ENCODE measurements at places on chromosomes 6 and 20.

DNA sequence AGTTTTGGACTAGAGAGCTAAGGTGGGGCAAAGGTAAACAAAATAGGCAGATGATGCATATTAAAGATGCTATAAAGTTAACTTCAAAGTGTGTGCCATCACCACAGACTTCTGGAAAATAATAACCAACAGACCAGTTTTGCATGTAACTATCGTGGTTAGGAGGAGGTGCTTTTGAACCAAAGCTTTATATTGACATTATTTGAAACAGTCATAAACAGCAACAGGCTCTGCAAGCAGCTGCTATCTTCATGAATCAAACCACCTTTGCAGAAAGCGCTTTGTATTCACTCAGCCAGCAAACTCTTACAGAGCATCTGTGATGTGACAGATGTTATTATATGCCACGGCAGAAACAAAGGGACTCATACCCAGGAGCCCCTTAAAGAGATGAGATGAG, 81.9 kb downstream of the CRYBG1 start:
- no peak for DNase-seq

GRCh38 chr6:100257793-100258395, 206.8 kb downstream of the SIM1 start:
- peak; percentile 83 for DNase-seq

GRCh38 chr6:90227213-90227612, 69.4 kb downstream of the BACH2 start:
- no peak for DNase-seq

DNA sequence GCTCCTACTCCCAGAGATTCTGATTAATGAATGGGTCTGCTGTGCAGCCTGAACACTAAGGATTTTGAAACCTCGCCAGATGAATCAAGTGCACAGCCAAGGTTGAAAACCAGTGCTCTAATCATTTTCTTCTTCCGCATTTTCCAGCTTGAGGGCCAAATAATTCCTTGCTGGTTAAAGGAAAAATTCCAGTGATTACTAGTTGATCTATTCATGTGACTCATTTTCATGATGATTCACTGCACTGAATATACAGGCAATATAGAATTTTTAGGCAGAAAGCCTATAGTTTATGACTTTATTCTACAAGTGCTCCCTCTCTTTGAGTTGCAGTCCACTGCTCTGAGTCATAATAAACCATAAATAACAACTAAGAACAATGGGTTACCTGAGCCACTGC, 80.6 kb upstream of the PROKR2 start:
- no peak for DNase-seq

DNA sequence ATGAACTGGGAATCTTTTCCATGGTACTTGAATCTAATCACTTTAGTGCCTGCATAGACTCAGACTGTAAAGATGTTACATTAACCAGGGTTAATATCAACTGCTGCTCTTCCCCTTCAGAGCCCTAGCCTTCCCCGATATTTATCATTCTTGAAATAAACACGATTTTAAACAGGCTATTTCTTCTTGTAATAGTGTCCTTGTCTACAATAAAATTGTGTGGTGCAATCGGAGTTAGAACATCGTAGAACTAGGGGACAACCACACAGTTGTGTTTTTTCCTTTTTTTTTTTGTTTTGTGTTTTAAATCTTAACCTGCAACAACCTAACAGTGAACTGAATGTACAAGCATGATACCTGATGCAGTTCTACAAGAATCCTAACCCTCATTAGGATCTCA, 4.5 kb downstream of the GJA1 start:
- DNase-seq = no peak

- DNase-seq = no peak
Observed at GRCh38 chr6:114312931-114313330, 29.9 kb downstream of the HS3ST5 start.

GRCh38 chr6:134307870-134308269, 10.0 kb downstream of the SGK1 start:
- DNase-seq = peak; percentile 52

DNA sequence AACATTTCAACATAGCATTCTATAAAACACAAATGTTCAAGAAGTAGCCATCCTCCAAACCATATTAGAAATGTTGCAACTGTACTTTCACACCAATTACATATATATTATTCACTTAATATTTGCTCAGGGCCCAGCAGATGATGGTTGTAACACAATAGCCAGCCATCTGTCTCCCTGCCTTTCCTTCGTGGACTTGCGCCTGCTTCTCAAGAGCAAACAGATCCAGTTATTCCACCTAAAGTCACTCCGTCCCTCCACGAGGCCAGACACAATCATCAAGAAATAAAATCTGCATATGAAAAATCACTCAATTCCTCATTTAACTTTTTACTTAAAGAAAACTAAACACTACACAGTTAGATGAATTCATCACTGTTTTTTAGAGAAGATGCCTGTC, 160.4 kb downstream of the RALGAPA2 start:
- no peak for DNase-seq

GRCh38 chr6:55069132-55069781, 105.1 kb upstream of the HCRTR2 start:
- peak; percentile 53 for DNase-seq

- DNase-seq = no peak
Observed at GRCh38 chr6:169949511-169950097, 198.2 kb downstream of the ERMARD start.

DNA sequence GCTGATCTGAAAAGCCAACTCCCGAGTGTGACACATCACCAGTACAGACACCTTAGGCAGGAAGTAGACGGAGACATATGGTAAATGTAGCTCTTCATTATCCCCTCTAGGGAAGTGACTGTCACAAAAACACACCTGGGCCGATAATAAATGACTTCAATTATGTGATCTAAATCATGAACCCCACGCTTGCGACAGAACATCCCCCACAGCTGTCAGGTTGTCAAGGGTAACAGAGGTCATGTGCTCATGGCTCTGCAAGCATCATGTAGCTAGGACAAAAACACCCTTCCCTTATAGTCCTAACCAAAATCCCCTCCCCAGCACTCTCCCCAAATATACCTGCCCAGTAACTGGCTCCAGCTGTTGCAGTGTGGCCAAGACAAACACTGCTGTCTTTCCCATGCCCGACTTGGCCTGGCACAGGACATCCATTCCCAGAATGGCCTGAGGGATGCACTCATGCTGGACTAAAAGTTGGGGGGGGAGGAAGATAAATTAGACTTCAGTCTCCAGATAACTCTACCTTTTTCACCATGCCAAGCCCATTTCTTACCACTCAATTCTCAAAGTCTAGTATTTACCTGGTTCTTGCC, 2.9 kb downstream of the DDX39B start:
- DNase-seq = no peak

DNA sequence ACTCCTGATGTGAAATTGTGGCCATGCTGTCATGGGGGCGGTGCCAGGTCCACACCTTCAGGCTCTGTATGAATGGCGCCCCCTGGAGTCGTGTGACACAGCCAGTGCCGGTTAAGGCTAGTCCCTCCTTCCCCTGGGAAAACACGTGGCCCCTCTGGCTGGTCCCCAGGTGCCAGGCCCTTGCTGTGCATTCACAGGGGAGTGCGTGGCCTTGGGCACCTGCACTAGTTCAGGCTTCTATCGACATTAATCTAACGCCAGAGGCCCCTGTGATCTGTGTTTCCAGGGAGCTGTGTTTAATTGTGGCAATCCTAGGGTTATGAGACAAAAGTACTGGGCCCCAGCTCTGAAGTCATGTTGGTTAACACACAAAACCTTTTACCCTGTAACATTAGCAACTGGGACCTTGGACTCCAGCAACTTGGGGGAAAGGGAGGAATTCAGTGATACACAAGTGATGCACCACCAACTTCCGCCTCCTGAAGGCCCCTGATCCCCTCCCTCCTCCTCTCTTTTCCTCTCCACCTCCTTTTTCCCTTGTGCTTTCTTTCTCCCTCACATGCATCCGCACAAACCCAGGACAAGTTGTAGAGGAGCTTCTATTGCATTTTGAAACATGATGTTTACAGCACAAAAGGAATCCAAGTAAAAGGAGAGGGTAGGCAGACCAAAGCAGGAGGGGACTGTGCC, 74.0 kb downstream of the SSR1 start:
- DNase-seq = peak; percentile 76

DNA sequence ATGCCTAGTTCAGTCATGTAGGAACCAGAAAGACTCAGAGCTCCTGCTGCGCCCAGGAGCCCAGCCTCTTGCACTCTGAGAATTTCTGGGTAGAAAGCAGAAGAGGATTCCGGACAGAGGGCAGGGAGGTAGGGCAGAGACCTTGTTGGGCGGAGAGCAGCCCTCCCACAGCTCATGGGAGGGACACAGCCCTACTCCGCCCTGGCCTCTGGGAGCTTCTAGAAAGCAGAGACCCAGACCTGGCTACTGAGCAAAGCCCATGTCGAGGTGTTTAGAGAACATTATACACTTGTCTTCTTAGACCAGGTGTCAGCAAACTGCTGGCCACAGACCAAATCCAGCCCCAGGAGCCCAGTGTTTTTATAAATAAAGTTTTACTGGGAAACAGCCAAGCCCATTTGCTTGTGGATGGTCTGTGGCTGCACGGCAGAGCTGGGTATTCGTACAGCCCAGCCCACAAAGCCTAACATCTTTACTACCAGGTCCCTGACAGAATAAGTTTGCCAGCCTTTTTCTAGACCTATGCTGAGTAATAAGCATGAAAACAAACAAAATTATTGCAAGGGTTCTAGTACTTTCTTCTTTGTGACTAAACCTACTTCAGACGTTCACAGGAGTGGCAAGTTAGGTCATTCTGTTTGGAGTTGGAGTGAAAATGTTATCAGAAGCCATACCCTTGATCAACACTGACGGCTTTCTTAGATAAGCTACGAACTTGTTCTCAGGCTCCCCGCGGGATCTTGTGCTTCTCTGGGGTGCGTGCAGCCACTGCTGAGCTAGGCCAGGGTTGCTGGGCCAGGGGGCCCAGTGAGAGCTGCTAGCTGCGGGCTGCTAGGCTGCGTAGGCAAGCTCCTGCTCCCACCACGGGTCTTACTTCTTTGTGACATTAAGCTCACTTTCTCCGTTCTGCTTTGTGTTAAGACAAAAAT, 235.1 kb upstream of the FOXQ1 start:
- DNase-seq = no peak

- DNase-seq = no peak
Observed at GRCh38 chr20:32614303-32614702, 29.2 kb upstream of the NOL4L start.

- DNase-seq = no peak
Observed at GRCh38 chr6:36283608-36284007, 13.7 kb downstream of the PNPLA1 start.

DNA sequence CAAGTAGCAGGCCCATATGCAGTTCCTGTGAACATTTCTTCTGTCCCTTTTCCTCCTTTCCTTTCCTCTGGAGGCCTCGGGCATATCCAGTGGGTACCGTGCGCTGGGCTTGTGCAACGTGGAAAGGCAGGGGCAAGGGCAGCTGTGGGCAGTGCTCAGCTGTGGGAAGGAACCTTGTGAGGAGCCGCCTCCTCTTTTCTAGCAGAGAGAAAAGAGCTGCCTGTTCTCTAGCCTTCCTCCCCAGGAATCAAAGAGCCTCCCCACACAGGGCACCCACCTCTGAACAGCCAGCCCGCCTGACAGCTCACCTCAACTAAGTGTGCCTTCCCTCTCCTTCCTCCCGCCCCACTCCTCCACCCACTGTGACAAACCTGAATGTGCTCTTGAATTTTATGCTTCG, 143.3 kb upstream of the HDDC2 start:
- no peak for DNase-seq

DNA sequence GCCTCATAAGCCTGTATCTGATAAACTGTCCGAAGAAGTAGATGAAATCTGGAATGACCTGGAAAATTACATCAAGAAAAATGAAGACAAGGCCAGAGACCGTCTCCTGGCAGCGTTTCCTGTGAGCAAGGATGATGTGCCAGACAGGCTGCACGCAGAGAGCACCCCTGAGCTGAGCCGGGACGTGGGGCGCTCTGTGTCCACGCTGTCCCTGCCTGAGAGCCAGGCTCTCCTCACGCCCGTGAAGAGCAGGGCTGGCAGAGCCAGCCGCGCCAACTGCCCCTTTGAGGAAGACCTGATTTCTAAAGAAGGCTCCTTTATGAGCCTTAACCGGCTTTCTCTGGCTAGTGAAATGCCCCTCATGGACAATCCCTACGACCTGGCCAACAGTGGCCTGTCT, 33.9 kb upstream of the MTHFD1L start:
- DNase-seq = no peak

- no peak for DNase-seq
Observed at GRCh38 chr6:124066269-124066668, 262.6 kb downstream of the NKAIN2 start.

DNA sequence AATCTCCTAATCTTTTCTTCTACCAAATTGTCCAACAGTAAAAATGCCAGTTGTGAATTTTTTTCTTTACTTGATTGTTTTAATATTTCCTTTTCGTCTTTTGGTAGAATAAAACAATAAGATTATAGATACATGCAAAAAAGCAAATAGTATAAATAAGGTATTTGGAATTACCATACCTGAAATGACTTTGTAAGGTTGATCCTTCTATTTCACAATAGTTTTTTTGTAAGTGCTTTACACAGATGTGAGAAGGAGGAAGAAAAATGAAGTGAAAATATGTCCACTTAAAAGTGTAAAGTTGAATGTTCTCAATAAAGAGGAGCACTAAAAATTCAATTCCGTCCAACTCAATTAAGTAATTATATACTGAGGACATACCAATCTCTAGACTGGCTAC, 457.6 kb downstream of the UTRN start:
- no peak for DNase-seq

- peak; percentile 93 for DNase-seq
Observed at GRCh38 chr6:44126320-44127149, 717 bp downstream of the MRPL14 start.

GRCh38 chr6:45655745-45656476, 278.2 kb upstream of the SUPT3H start:
- peak; percentile 97 for DNase-seq

GRCh38 chr20:47792021-47792618, 6.8 kb upstream of the SULF2 start:
- DNase-seq = peak; percentile 94

DNA sequence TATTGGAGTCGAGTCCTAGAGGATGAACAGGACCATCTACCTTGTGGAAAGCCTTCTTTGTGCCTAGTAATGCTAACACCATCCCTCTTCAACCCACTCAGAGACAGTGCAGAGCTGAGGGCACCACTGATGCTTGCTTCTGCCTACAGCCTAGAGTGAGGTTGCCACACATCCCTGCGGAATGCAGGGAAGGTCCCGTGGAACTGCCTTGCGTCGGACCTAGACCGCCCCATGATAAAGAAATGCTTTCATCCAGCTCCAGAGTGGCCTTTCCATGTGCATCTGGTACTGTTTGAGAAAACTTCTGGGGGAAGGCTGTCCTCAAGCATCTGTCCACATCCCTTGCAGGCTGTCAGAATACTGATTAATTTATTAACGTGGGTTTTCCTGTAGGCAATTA, 168.4 kb downstream of the PHACTR1 start:
- no peak for DNase-seq

DNA sequence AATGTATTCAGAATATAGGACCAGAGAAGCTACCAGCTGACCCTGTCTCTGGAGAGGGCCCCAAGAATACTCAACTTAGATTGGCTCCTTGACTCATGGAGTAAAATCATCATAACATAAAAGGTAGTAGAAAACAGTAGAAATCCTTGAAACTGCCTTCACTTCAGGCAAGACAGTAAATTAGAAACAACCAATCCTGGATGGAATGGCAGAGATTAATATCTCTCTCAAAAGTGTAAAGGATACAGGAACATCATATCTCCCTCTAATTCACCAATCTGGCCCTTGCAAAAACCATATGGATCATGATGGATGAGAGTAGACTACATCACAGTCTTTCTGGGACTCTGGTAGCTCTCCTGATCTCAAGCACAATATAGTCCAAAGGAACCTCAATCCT, 20.4 kb upstream of the EPM2A start:
- no peak for DNase-seq
